ENCODE measurements at places on chromosomes 12 and 14.
A peak's percentile ranks its signal among the peaks of the same experiment; 100 is the strongest.

DNA sequence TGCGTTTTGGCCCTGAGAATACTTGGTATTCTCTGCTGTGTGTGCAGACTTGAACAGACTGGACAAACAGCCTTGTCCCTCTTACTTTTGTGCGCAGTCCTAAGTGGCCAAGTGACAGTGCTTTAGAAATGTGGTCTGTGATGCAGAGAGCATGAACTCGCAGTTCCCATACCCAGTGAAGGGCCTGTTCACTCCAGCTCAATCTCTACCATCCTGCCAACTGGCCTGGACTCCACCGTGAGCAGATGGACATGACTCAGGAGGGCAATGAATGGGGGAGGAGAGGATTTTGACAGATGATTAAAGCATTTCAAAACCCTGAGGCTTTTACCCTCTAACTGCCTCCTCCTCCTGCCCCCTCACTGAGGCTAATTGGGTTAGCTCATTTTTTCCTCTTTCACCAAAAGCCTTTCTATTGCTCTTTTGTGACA lies 62.5 kb upstream of the PYGL start:
- peak; percentile 69 for DNase-seq

- DNase-seq, result no peak
These were observed 83.3 kb upstream of the SLC38A4 start for GRCh38 chr12:46908936-46909635.

DNA sequence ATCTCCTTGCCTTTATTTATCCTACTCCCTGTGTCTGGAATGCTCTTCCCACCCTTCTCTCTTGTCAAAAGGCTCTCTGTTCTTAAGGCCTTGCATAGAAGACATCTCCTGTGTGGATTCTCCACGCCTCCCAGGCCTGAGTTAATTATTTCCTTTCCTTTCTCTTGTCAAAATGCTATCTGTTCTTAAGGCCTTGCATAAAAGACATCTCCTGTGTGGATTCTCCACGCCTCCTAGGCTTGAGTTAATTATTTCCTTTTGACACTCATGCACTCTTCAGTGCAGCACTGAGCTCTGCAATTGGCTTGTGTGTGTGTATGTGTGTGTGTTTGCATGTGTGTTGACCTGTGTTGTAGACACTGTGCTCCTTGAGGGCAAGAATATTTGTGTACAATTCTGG lies 52.1 kb upstream of the DCD start:
- no peak for DNase-seq

DNA sequence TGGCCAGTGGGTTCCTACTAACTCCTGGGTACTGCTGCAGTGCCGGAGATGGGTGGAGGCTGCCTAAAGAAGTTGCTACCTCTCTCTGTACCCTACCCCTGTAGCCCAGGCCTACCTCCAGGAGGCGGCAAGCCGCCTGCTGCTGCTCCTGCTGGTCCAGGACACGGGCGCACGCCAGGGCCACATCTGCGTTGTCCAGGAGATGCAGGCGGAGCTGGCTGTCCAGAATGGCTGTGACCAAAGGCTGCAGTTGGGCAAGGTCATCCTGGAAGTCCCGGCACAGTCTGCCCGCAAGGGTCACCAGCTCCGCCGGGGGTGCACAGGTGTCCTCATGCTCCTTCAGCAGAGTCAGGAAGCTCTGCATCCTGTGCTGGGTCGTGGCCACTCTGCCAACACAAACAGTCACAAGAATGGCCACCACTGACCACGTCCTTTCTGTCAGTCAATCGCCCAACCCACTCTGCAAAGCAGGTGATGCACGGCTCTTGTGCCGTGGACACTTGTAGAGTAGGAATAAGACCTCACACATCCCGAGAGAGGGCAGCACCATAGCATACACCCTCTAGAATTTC lies 1.6 kb downstream of the ANHX start:
- no peak for DNase-seq

- no peak for DNase-seq
These were observed 260.3 kb upstream of the DIO3 start for GRCh38 chr14:101301011-101301410.

- no peak for DNase-seq
These were observed 298.4 kb downstream of the TRHDE start for GRCh38 chr12:72570601-72571000.

DNA sequence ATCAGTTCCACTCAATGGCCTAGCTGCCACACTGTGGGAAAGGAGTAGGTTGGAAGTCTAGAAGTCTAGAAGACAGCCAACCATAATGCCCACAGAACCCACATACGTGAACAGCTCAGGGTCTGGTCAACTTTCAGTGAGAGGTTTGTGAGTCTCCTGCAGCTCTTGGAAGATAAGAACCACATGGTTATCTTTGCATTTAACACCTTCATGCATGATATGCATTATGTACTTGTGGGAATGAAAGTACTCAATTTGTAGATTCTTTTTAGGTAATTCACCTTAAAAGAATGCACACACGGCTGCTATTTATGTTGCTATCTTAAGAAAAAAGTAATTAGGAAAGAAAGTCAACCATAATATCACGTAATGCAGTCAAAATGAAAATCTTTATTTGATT lies 126.7 kb downstream of the ESRRB start:
- no peak for DNase-seq

DNA sequence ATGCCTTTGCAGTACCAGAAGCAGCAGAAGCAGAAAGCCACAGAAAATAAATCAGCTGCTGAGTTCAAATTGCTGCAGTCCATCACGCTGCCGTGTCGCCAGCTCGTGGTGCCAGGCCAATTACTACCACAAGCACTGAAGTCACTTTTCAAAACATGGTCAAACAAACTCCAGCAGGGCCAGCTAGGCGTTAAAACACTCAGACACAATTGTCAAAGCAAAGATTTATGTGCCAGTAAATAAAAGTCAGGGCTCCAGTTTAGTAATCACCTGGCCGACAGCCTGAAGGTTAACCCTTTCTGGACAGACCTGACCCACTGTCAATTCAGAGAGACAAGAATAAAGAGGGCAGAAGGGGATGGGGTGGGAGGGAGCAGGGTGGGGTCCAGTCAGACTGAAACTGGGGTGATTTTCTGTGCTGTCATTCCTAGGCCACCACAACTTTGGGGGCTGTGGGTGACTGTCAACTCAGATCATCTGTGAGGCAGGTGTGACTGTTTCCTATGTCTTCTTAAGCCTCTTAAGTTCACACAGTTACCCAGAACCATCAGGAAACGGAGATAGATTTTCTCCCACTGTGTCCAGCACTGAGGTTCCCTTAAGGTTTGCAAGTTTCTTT lies 109.8 kb upstream of the FUT8 start:
- no peak for DNase-seq

- no peak for DNase-seq
These were observed 19.8 kb upstream of the MAP1LC3B2 start for GRCh38 chr12:116539361-116539771.

DNA sequence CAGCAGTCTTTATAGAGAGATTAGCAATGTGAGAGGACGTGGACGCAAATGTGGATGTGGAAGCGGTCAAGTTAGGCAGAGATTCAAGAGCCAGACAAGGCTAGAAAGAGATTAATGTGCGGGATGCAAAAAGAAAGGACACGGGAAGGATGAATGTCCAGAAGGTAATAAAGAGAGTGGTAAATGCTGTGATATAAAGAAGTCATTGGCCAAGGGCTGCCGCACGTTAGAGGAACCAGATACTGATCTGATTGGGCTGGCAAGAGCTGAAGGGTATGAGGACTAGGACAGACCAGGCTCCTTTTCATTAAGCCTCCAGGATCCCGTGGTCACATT lies 59.5 kb downstream of the DHRS2 start:
- DNase-seq, result no peak

DNA sequence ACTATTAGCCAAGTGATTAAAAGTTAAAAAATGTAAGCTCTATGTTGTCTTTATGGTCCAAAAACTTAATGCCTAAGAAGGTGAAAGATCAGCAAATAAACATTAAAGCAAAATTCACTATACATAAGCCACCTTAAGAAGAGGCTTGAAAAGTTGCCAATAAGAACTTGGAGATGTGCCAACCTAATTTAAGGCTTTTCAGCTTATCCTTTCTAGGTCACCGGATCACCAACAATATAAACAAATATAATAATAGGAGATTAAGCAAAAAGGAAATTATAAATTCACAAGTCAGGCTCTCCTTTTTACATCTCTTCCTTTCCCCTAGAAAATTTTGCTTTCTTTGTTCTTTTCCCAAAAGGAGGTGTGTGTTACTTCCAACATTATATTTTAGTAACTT lies 30.9 kb downstream of the SLC2A3 start:
- peak; percentile 92 for DNase-seq

DNA sequence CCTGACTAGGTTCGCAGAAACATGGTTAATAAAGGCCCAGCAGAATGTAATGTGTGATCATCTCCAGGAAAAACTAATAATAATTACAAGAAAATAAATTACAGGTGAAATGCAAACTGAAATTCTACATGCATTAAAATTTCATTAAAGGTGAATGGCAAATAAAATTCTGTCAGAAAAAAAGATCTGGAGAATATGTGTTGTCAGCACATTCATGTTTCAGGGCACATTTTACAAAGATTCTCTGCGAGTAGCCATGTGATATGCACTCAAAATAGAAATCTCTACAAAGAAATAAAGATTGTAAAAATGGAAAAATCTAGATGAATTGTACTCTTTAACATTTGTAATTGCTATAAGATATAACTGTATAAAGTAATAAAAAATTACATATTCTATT lies 765.2 kb downstream of the TMEM121 start:
- DNase-seq, result no peak

DNA sequence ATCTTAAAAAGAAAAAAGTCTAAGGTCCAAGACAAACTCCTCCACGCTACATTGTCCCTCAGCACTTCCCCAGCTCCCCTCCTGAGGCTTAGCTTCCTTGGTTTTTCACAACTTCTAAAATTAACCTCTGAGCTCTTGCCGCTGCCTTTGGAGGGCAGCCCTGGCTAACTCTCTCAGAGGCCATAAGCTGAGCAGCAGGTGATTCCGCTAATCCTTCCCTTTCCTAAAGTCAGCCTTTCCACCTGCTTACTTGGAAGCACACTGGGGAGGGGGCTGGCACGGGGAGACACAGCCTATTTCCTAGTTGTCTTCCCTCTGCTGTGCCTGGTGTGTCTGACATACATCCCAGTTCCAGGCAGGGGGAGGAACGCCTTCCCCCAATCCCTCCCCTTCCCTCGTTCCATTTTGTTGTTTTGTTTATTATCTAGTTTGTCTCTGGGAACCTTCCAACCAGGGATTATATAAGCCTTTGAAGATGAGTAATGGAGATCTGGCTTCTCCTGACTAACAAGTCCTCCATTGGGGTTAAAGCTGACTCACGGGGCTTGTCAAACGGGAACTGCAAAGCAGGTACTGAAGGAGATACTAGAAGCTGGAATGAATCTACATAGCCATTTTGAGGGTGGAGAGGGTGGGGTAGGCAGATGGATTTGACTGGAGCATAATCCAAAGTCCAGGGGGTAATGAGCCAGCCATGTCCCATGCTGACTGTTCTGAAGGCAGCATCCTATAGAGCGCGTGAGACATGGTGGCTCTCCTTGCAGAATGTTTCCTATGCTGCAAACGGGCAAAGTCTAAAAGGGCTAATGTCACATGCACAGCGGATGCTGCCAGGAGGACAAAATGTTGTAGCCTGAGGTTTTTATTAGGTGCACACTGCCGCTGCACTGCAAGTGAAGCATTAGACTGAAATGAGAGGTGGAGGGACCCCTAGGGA lies 230.8 kb downstream of the FOXN3 start:
- peak; percentile 58 for DNase-seq

DNA sequence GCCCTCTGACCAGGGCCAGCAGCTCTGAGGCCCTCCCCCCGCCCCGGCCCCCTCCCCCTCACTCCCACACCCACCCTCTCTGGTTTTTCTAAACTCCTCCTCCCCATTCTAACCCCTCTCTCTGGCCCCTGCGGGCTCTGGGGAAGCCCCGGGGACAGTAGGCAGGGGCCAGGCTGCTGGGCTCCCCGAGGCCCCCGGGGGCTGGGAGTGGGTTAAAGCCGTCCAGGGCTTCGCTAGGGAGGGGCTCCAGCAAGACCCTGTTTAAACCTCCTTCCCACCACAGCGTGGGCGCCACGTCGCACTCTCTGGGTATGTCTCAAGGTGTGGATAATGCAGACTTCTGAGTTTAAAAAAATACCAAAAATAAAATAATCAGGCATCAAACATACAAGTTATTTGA lies 51.4 kb downstream of the GALNT9 start:
- DNase-seq, result no peak

DNA sequence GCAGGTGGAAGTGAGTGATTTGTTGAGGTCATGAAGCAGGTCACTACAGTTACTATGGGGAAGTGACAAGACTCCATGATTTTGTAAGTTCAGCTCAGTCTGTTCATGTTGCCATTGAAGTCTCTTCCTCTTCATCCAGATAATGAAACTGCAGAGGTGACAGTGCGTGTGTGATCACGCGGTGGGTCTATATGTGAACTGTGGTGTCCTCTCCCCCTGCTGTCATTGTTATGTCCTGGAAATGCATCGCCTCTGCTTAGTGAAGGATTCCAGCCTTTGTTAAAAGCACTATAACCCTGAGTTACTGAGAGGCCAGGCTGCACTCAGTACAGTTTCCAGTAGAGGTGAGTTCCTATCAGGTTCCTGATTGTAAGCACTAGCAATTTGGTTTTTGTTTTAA lies 216.2 kb upstream of the RMST start:
- no peak for DNase-seq

DNA sequence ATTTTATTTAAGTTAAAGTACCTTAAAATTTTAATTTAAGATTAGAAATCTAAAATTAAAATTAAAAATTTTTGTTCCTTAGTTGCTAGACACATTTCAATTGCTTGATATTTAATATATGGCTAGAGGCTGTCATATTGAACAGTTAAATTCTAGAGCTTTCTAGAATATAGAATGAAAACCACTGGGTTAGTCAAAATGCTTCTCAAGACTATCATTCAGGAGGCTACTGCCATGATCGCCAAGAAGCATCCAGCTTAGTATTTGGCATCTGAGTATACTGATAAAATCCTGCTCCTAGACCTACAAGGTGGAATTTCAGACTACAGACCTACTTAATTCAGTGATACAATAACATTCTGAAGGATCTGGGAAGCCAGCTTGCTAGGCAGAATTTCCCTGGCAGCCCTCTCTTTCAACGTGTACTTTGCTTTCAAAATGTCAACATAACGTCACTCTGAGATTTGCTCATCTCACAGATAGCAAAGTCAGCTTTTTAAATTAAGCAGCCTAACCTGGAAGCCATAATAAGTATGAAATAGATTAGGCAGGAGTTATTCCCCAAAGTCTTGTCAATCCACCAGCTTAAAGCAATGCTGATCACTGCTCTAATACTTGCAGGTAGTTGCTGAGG lies 525.8 kb downstream of the FSCB start:
- DNase-seq, result no peak

- DNase-seq, result no peak
These were observed 48.0 kb downstream of the IRAK3 start for GRCh38 chr12:66236969-66237368.

DNA sequence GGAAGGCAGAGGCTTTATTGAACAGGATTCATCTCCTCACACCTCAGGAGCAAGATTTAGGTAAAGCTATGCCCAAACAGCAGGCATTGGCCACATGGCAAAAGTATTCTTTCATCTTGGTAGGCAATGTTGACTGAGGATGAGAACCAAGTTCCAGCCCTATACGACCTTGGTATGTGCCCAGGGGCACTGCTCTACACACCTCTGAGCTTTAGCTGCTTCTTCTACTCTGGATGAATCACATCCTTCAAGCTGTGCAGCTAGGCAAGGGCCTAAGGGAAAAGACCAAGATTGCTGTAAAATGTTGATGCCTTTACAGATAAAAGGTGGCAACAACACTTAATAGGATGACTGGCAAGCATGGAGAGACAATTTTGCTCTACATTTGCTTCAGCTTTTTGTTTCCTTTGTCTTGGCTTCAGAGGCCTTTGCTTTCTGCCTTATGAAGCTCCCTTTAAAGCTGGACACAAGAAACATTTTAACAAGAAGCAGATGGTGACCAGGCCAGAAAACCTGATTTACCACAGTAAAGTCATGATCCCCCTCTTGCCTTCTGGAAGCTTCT lies 183.3 kb upstream of the KITLG start:
- no peak for DNase-seq

Data from retinal pigment epithelial cell (primary cell).